ENCODE measurements at places on chromosomes 12 and 14.
A peak's percentile ranks its signal among the peaks of the same experiment; 100 is the strongest.

- no peak for DNase-seq
Observed at GRCh38 chr12:26918321-26919215, 19.2 kb downstream of the INTS13 start.

GRCh38 chr12:69996241-69996640 lies 171.2 kb downstream of the MYRFL start:
- no peak for DNase-seq

DNA sequence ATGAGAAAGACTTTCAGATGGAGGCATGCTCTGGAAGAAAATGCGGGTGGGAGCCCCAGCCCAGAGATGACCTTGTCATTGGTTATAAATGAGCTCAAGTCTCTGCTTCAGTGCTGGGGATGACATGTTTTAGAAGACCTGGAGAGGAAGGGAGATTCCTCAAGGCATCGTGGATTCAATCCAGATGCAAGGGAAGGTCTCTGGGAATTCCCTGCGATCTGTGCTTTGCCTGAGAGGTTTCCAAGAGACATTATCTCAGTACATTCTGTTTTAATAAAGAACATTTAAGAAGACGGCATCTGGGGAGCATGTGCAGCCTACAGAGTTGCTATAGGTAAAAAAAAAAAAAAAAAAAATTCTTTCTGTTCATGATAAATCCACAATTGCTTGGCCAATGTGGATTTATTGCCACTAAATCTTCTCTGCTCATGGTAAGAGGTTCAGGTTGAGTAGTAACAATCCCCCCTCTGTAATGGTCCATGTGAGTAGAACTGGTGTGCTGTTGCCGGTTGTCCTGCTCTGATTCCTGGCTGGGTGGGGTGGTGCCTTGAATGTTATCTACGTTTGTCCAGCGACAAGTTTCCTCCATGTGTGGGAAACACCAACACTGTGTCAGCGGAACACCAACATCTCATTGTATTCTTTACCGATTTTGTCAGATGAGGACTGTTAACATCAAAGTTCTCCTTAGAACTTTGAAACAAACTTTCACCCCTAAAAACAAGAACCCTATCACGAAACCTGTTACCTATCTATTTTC lies 230.0 kb downstream of the MSRB3 start:
- DNase-seq = no peak

DNA sequence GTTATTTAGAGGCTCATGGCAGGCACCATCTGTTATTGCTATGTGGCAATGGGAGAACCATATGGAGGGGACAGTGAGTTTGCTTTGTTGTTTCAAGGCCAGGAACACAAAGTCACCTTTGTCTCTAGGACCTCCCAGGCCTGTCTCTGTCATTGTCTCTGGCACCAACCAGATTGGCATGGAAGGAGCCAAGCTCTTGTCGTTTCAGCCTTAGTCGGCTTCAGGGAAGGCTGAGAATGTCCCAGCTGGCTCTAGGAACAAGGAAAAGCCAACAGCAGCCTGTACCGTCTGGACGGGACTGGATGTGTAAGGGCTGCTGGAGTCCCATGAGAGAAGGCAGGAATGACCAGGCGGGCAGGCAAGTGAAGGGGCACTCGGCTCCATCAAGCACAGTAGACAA lies 29.2 kb downstream of the RPH3A start:
- no peak for DNase-seq

- DNase-seq = peak; percentile 23
Observed at GRCh38 chr14:77498120-77498979, at the start of gene ISM2. TSS of gene ISM2 (minus strand) at chr14:77498816. CDS start at chr14:77498793, 23 bp downstream.

- DNase-seq = no peak
Observed at GRCh38 chr14:53925201-53925766, 31.3 kb downstream of the BMP4 start.

DNA sequence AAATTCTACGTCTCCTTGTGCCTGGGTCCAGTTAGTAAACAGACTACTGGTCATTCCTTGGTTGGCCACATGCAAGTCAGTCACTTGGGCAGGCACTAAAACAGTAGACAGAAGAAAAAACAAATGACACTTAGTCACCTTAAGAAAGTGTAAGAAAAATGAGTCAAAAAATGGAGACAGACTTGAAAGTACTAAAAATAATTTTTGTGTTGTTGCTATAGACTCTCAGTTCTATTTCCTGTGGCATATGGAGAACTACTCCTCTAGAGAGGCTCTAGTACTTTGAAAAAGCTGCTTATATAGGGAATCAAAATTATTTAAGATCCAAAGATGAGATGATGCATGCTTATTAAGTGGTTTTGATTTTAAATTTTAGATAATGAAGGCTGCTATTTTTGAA lies 56.0 kb downstream of the PTPRB start:
- no peak for DNase-seq

GRCh38 chr12:132520421-132521199 lies 30.7 kb downstream of the FBRSL1 start:
- no peak for DNase-seq

GRCh38 chr12:53624458-53624857 lies 1.7 kb downstream of the ATF7 start:
- no peak for DNase-seq

- peak; percentile 33 for DNase-seq
Observed at GRCh38 chr12:25377469-25378177, 126.9 kb upstream of the KRAS start.

- DNase-seq = no peak
Observed at GRCh38 chr14:26621364-26621763, 23.5 kb upstream of the NOVA1 start.

- no peak for DNase-seq
Observed at GRCh38 chr14:61106271-61106958, 125.4 kb downstream of the SLC38A6 start.

Measured in stimulated activated CD8-positive, alpha-beta memory T cell treated with anti-CD3 and anti-CD28 coated beads, Interleukin-7, amount 100 ng/mL, for 48 hours (primary cell).